ENCODE measurements at places on chromosomes 5 and 9. TPM values are rescaled to one million over a fixed set of nuclear protein-coding genes. Genes with fewer than 3 reads are reported as not detected.

DNA sequence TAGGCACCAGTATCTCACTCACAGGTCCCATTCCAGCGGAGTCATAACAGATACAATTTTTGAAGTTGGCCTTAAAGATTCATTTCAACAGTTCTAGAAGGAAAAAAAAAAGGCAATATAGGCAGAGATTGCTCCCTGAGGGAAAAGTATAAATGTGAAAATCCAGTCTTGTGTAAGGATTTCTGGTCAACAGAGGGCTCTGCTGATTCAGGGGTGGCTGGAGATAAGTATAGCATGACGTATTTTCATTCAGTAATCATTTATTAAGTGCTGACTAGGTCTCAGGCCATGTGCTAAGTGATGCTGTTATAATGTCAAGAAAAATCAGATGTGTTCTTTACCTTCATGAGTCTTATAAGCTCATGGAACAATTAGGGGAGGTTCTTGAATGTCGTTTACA is 377.3 kb upstream of the MEF2C start:
- no peak overlapping the region for H3K4me3 ChIP-seq
- no peak for DNase-seq
- no peaks in the 10 kb centered on the region for H3K27me3 ChIP-seq

- H3K27ac ChIP-seq: no peak overlapping the region
- H3K36me3 ChIP-seq: no peaks in the 10 kb centered on the region
- no peaks in the 10 kb centered on the region for H3K27me3 ChIP-seq
- DNase-seq: no peak
- H3K4me1 ChIP-seq: no peaks in the 10 kb centered on the region
- H3K4me3 ChIP-seq: no peak overlapping the region
Measured at GRCh38 chr5:7877851-7878250, 8.9 kb downstream of the MTRR start.

GRCh38 chr5:126848253-126848652 is 71.3 kb downstream of the LMNB1 start:
- H3K36me3 ChIP-seq: no peaks in the 10 kb centered on the region
- DNase-seq: no peak
- H3K27ac ChIP-seq: no peak overlapping the region
- no peaks in the 10 kb centered on the region for H3K4me1 ChIP-seq
- H3K27me3 ChIP-seq: no peaks in the 10 kb centered on the region

- H3K27ac ChIP-seq: no peak overlapping the region
- no peaks in the 10 kb centered on the region for H3K36me3 ChIP-seq
- no peak for DNase-seq
- H3K27me3 ChIP-seq: no peaks in the 10 kb centered on the region
- H3K4me3 ChIP-seq: no peak overlapping the region
- no peaks in the 10 kb centered on the region for H3K4me1 ChIP-seq
Measured at GRCh38 chr5:36855141-36855495, 21.5 kb upstream of the NIPBL start.

GRCh38 chr9:34684145-34684544 is 6.9 kb downstream of the CCL19 start:
- no peak overlapping the region for H3K4me3 ChIP-seq
- H3K27ac ChIP-seq: no peak overlapping the region
- peaks cover 8% of the 10 kb centered on the region for H3K4me1 ChIP-seq
- no peak for DNase-seq
- no peaks in the 10 kb centered on the region for H3K36me3 ChIP-seq
- H3K27me3 ChIP-seq: no peaks in the 10 kb centered on the region

DNA sequence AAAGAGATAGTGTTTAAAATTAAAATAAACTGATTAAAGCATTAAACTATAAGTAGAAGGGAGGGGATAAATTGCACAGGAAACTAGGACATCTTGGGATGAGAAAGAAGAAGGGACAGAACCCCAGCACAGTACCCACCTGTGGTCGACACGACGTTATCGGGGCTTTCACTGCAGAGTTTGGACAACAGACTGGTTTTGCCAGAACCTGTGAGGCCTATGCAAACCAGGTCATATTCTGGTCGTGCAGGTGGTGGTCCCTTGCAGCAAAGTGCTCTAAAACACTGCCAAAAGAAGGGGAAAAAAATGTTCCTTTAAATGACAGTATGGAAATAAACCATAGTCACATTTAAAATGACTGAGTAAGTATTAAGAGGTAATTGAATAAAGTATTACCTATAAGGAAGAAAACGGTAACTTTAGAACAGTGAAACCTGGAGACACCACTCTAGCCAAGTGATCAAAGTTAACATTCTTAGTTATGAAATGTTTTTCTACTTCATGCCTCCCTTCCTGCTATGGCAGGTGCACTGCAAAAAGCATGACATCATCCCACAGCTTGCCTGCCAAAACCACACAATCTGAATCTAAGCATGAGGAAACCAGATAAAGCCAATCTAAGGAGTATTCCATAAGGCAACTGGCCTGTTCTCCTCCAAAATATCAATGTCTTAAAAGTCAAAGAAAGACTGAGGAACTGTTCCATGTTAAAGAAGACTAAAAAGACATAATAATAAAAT is 138.6 kb downstream of the ARL15 start:
- no peak for DNase-seq
- H3K36me3 ChIP-seq: no peaks in the 10 kb centered on the region
- no peaks in the 10 kb centered on the region for H3K27me3 ChIP-seq
- no peak overlapping the region for H3K27ac ChIP-seq

- H3K4me3 ChIP-seq: no peak overlapping the region
- H3K27me3 ChIP-seq: no peaks in the 10 kb centered on the region
- no peaks in the 10 kb centered on the region for H3K4me1 ChIP-seq
- H3K27ac ChIP-seq: no peak overlapping the region
Measured at GRCh38 chr5:10800852-10801251, 39.8 kb upstream of the DAP start.

DNA sequence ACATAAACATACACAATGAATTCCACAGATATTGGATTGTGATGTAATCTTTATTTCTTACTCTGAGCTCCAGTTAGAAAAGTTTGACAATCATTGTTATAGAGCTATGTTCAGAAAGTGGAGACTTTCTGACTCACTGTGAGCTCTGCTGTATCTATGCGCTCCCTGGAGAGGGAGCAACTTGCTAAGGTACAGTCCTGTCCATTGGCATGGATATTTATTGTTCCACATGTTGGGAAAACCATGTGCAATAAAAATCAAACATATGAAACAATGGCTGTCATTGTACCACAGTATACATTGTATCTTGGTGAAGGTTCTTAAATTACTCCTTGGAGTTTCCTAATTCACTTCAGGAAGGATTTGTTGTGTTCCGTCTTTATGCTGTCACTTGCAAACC is 26.8 kb downstream of the NMRK1 start:
- no peak overlapping the region for H3K4me3 ChIP-seq
- no peak overlapping the region for H3K27ac ChIP-seq
- H3K27me3 ChIP-seq: no peaks in the 10 kb centered on the region
- H3K36me3 ChIP-seq: no peaks in the 10 kb centered on the region

GRCh38 chr5:19770396-19770795 is 217.6 kb downstream of the CDH18 start:
- DNase-seq: no peak
- no peaks in the 10 kb centered on the region for H3K4me1 ChIP-seq
- no peaks in the 10 kb centered on the region for H3K36me3 ChIP-seq

DNA sequence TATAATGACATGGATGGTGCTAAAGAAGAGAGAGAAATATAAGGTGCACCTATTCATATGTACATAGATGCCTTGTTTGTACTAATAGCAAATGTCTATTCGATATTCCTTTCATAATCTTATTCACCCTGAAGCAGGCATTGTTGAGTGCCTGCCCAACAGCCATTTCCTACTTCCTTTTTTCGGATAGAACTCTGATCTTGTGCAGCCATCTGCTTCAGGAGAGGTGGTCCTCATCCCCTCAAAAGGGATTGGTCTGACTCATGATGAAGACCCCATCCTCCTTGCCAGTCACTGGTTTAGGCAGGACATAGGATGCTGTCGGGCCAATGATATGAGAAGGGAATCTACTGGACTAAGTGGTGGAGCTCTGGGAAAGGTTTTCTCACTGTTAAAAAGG is 8.4 kb upstream of the RANBP3L start:
- no peak overlapping the region for H3K4me3 ChIP-seq
- H3K36me3 ChIP-seq: no peaks in the 10 kb centered on the region
- no peak overlapping the region for H3K27ac ChIP-seq
- DNase-seq: no peak

- no peak overlapping the region for H3K4me3 ChIP-seq
- no peaks in the 10 kb centered on the region for H3K27me3 ChIP-seq
- DNase-seq: no peak
- H3K36me3 ChIP-seq: no peaks in the 10 kb centered on the region
Measured at GRCh38 chr9:35948901-35949318, 9.0 kb downstream of the OR2S2 start.

DNA sequence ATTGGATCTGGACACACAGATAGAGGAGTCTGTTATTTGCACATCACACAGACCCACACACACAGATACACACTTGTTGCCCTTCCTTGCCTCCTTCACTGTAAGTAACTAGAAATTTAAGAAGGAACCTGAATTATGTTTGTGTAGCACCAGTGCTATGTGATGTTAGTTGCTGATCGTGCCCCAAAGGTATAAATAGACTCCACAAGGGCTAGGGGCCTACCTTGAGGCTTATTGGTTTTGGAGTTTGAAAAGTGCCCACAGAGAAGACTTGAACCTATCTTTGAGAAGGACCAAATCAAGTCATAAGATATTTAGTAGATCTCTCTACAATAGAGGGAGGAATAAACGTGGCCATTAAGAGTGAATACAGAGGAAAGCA is 8.8 kb upstream of the TGFBI start:
- H3K27ac ChIP-seq: no peak overlapping the region
- no peaks in the 10 kb centered on the region for H3K27me3 ChIP-seq
- no peak for DNase-seq
- H3K4me3 ChIP-seq: no peak overlapping the region
- H3K36me3 ChIP-seq: no peaks in the 10 kb centered on the region

Gene COX7C
- 458 TPM for total RNA-seq

Gene CDHR2
- 1.1 TPM for total RNA-seq

Gene SHISAL2B
- not detected for total RNA-seq

Gene PAEP
- not detected for total RNA-seq

Gene IL12B
- not detected for total RNA-seq
